ENCODE measurements at places on chromosomes 11 and 22. TPM values are rescaled to one million over a fixed set of nuclear protein-coding genes. Genes with fewer than 3 reads are reported as not detected.

- DNase-seq: no peak
Measured at GRCh38 chr11:454043-454442, 4.0 kb downstream of the PTDSS2 start.

GRCh38 chr11:102368472-102368871, 21.5 kb downstream of the BIRC2 start:
- DNase-seq: no peak

DNA sequence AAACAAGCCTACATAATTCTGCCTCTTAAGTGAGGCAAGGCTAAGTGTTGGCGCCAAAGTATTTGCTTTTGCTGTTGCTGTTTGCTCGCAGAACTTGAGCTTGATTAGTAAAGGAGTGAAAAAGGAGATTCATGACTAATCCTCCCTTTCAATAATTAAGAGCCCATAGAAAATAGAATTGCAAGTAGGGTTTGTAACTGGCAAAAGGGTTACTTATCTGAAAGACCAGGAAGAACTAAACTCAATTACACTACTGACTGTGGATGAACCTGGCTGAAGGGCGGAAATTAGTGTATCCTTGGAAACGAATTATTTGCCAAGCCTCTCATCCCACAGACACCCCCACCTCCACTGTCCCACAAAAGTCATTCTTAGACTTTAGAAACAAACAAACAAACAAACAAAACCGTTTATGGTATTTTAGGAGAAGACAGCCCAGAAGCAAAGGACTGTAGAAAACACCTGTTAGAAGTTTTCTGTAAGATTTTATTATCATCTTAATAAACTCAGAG, 411 bp upstream of the EXPH5 start:
- DNase-seq: no peak

GRCh38 chr22:47918276-47918921, 1155.9 kb downstream of the TBC1D22A start:
- no peak for DNase-seq

DNA sequence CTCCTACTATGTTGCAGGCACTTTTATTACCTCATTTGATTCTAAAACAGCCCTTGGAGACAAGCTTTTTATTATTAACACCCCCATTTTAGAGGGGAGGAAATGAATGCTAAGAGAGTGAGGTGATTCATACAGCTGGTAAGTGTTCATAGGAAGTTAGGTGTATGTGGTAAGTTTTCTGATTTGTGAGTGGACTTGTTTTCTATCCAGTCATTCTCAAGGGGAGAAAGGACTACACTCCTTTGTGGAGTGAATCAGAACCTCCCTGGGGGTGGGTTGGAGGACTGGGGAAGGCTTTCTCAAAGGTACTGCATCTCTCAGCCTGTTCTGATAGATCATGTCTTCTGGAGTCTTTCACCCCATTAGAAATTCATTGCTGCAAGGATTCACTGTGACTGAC, 23.5 kb downstream of the PKNOX2 start:
- no peak for DNase-seq

DNA sequence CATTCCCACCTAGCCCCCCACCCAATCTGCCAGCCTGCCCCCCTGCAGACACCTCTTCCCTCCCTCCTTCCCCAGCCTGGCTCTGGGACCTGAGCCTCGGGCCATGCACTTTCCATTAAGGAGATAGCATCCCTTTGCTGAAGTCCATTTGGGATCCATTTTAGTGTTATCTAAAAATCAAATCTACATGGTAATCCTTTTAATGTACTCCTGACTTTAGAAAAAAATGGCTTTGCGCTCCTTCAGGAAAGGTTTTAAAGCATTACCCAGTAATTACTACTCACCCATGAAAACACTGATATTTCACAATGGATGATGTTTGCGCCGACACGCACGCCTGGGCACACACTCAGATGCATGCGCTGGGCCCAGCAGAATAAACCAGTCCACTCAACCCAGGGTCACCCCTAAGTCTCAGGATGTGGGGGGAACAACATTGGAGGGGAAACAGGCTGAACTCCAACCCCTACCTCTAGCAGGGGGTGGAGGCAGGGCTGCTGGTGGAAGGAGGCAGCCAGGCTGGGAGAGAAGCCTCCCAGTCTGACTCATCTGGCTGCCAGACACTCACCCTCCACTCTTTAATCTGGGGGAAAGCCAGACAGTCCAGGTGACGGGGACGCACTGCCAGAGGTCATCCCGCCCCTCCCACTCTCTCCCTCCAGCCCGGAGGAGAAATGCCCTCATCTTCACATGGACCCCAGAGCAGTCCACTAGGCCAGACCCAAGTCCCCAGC, 29.8 kb downstream of the LMO1 start:
- no peak for DNase-seq

DNA sequence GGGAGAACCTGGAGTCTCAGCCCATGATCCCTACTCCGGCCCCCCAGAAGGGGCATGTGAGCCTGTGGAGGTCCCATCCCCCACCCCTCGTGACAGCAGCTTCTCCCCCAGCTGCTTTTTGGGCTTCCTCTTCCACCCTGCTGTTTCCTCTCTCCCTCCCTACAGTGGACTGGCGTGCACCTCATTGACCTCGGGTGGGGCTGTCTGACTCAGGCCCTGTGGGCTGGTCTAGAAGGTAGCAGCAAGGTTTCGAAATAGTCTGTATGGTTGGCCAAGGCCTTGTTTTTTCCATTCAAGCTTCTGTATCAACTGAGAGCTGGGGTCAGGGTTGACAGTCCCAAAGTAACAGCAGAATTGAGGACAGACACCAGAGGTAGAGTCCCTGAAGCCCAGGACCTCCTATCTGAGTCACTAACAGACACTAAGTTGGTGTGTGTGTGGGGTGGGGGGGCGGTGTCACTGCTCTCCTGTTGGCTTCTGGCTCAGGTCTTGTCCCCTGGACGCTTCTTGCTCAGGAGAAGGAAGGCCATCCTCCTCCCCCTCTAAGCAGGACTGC, 7.7 kb downstream of the SLC37A2 start:
- DNase-seq: no peak

- no peak for DNase-seq
Measured at GRCh38 chr11:130171534-130171933, 12.0 kb downstream of the ST14 start.

DNA sequence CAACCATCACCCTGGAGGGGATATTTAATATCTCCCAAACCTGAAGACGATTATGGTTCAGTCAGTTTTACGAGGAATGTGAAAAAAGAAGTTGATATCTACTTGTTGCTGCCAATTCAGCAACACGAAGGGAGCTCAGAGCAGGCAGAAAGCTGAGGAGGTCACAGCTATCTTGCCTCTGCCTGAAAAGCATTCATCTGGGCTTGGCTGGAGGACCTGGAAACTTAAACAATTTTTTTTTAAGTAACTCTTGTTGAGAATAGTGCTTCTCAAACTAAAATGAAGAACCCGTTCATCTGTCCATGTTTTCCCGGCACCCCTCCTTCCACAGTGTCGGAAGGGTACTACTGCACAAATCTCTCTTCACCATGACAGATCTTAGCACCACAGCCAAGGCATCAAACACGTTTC, 98.9 kb downstream of the MICAL3 start:
- no peak for DNase-seq

GRCh38 chr11:123166071-123166559, 28.9 kb downstream of the CLMP start:
- peak; percentile 84 for DNase-seq

- DNase-seq: no peak
Measured at GRCh38 chr11:8789864-8790263, 107.3 kb downstream of the RPL27A start.

DNA sequence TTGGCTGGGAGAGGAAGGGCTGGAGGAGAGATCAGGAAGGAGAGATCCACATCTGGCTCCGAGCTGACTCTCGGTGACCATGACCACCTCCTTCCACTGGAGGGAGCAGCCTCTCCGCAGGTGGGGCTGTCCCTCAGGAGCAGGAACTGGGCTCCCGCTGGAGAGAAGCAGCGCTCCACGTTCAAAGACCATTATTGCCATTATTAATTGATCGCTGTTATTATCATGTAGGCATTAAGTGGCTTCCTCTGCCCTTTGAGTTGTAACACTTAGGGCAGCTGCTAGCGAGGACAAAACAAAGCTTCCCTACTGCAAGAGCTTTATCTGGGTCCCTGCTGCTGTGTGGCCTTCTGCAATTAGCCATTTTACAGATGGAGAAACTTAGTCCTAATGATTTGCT, 251.9 kb downstream of the ST3GAL4 start:
- DNase-seq: peak; percentile 59

- DNase-seq: no peak
Measured at GRCh38 chr11:7418061-7418460, 67.2 kb upstream of the OLFML1 start.

DNA sequence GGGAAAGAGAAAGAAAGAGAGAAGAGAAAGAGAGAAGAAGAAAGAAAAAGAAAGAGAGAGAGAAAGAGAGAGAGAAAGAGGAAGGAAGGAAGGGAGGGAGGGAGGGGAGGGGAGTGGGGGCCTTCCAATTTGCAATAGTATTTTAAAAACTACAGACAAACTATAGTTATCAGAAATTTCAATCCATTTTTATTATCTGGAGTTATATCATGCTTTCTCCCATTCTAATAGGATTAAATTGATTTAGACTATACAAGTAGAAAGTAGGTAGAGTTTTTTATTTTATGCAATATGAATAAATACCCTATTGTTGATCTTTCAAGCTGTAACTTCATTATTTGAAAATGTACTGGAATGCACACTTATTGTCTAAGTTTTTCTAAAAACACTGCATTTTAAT, 70.2 kb upstream of the CEP126 start:
- DNase-seq: no peak

- peak; percentile 72 for DNase-seq
Measured at GRCh38 chr11:47003180-47003877, 66.8 kb downstream of the CSTPP1 start.

- DNase-seq: no peak
Measured at GRCh38 chr22:32896891-32897290, 95.4 kb downstream of the TIMP3 start.

GRCh38 chr11:126816645-126817044, 183.9 kb downstream of the KIRREL3 start:
- DNase-seq: peak; percentile 12

GRCh38 chr22:49439373-49439772, 388.3 kb downstream of the BRD1 start:
- DNase-seq: no peak

The APLNR gene
- 0.66 TPM for total RNA-seq

The LUZP2 gene
- 0.17 TPM for total RNA-seq

The APOA4 gene
- not detected for total RNA-seq

The KRTAP5-9 gene
- not detected for total RNA-seq

The MYBPC3 gene
- not detected for total RNA-seq

The GGT5 gene
- total RNA-seq: not detected
